ENCODE measurements at places on chromosomes 1 and 21.

DNA sequence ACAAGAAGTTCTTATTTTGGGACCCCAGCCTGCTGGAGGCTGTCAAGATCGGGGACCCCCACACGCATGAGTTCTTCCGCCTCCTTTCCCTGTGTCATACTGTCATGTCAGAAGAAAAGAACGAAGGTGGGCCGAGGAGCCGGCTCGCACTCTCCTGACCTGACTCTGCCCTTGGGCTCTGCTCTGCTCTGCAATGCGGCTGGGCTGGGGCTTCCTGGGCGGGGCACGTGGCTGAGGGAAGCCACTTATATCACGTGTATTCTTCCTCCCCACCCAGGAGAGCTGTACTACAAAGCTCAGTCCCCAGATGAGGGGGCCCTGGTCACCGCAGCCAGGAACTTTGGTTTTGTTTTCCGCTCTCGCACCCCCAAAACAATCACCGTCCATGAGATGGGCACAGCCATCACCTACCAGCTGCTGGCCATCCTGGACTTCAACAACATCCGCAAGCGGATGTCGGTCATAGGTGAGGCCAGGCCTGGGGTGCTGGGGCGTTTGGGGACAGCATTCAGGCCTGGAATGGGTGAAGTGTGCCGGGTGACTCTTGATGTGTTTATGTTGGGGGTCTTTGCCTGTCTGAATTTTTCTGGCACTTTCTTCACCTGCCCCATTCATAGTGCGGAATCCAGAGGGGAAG is 17.6 kb downstream of the ATP8B2 start:
- DNase-seq = peak; percentile 65

DNA sequence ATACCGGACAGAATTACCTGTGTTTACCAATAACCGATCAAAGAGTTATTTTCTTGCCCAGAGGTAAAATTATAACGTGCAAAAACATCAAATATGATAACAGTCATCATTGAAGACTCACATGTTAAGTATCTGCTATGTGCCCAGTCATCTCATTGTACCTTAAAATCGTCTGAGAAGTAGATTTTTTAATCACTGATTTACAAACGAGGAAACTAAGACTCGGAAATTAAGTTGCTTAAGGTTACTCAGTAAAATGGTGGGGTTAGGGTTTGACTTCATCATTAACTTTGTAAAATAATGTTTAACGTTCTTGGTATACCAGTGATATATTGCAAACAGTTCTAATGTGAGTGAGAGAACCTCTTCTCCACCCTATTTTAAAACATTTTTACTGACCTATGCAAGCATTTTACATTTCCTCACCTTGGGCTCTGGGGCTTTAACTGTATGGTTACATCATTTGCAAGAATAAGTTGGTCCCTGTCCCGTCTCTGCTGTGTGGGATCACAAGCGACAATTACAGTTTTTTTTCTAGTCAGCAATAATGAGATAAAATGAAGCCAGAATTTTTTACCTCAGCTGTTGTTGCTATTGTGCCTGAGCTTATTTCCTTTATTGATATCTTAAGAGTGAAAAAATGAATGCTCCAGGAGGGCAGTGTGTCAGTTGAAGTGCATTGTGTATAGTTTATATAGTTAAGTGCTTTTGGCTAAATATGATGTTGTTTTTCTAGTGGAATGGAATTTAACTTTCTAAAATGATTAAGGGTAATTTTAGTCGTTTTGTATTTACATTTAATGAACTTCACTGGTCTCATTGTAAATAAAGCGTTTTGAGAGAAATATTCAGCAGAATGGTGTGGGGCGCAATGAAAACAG is 2.7 kb downstream of the RPRD2 start:
- DNase-seq = no peak

DNA sequence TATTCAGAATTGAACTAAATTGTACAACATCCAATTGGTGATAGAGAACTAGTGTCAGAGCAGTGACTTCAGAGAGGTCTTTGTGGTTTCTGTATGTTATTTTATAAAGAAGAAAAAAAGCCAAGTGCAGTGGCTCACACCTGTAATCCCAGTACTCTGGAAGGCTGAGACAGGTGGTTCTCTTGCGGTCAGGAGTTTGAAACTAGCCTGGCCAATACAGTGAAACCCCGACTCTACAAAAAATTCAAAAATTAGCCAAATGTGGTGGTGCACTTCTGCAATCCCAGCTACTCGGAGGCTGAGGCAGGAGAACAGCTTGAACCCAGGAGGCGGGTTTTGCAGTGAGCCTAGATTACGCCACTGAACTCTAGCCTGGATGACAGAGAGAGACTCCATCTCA is 90.7 kb downstream of the ASH1L start:
- DNase-seq = no peak

DNA sequence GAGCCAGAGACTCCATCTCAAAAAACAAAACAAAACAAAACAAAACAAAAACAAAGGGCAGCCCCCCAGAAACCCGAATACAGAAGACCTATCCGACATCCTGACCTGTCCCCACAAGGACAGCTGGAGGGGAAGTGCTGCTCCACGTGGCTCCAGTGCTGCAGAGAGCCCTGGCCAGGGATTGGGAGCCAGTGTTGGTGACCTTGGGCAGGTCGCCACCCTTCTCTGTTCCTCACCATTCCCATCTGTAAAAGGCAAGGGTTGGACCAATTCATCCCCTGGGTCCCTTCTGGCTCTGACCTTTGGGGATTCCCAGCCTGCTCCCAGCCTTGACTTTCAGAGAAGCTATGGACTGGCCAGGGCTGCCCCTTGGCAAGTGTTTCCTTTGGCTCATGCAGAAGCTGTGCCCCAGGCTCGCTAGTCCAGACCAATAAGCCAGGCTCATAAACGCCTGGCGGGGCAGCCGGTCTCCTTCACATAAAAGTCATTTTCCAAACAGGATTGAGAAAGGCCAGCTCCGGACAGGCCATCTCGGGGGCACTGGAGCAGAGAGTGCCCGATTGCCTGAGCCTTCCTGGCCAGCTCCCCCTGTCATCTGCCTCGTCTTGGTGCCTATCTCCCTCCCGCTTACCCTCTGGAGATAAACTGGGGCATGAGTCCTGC is 20.0 kb upstream of the PADI1 start:
- no peak for DNase-seq

DNA sequence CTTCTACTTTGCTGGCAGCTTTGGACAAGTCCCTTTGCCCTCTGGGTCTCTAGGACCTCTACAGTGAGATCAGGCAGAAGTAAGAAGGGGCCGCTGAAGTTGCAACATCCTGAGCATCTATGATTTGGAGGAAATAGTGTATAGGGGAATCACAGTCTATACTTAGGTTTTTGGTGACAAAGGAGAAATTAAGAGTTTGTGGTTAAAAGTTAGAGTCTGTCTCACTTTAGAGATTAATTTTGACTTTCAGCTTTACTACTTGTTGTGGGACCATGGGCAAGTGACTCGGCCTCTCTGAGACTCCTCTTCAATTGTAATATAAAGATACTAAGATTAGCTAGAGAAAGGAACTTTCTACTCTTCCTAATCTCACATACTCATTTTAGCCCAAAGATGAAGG is 33.1 kb upstream of the LMX1A start:
- DNase-seq = no peak

- DNase-seq = no peak
Measured at GRCh38 chr1:191608367-191608766, 549.9 kb upstream of the RGS18 start.

DNA sequence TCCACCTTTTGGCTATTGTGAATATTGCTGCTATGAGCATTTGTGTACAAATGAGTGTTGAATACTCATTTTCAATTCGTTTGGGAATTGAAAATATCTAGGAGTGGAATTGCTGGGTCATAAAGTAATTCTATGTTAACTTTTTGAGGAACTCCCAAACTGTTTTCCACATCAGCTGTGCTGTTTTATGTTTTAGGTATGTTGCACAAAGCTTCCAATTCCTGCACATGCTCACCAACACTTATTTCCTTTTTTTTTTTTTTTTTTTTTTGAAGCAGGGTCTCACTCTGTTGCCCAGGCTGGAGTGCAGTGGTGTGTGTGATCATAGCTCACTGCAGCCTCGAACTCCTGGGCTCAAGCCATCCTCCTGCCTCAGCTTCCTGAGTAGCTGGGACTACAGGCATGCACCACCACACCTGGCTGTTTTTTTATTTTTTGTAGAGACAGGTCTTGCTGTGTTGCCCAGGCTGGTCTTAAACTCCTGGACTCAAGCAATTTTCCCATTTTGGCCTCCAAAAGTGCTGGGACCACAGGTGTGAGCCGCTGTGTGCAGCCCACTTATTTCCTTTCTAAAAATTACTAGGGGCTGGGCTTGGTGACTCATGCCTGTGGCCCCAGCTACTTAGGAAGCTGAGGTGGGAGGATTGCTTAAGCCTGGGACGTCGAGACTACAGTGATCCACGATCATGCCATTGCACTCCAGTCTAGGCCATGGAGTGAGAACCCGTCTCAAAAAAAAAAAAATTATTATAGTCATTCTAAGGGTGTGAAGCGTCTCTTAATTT is 33.4 kb downstream of the TMCC2 start:
- no peak for DNase-seq

Data from T-helper 9 cell (primary cell).